ENCODE measurements at places on chromosomes 1 and 21. TPM values are rescaled to one million over a fixed set of nuclear protein-coding genes. Genes with fewer than 3 reads are reported as not detected.

The GJA8 gene
- not detected for polyA plus RNA-seq

DNA sequence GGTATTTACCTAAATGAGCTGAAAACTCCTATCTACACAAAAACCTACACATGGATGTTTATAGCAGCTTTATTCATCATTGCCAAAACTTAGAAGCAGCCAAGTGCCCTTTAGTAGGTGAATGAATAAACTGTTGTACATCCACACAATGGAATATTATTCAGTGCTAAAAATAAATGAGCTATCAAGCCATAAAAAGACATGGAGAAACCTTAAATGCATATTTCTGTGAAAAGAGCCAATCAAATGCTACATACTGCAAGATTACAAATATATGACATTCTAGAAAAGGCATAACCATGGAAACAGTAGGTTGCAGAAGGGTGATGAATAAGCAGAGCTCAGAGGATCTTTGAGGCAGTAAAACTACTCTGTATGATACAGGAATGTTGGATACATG lies 23.3 kb downstream of the ABCB10 start:
- no peaks in the 10 kb centered on the region for H3K4me1 ChIP-seq
- DNase-seq = no peak
- H3K27me3 ChIP-seq = no peaks in the 10 kb centered on the region
- H3K36me3 ChIP-seq = peaks cover 35% of the 10 kb centered on the region
- no peak overlapping the region for H3K4me3 ChIP-seq
- H3K27ac ChIP-seq = no peak overlapping the region

The HEYL gene
- polyA plus RNA-seq = not detected

- peak overlapping the region; percentile 38 for H3K4me3 ChIP-seq
- H3K27me3 ChIP-seq = no peaks in the 10 kb centered on the region
- peak; percentile 87 for DNase-seq
- no peaks in the 10 kb centered on the region for H3K4me1 ChIP-seq
- no peaks in the 10 kb centered on the region for H3K36me3 ChIP-seq
These were observed 375.7 kb upstream of the CAMK1G start for GRCh38 chr1:209207701-209208286.

The SPRR2G gene
- polyA plus RNA-seq = not detected

DNA sequence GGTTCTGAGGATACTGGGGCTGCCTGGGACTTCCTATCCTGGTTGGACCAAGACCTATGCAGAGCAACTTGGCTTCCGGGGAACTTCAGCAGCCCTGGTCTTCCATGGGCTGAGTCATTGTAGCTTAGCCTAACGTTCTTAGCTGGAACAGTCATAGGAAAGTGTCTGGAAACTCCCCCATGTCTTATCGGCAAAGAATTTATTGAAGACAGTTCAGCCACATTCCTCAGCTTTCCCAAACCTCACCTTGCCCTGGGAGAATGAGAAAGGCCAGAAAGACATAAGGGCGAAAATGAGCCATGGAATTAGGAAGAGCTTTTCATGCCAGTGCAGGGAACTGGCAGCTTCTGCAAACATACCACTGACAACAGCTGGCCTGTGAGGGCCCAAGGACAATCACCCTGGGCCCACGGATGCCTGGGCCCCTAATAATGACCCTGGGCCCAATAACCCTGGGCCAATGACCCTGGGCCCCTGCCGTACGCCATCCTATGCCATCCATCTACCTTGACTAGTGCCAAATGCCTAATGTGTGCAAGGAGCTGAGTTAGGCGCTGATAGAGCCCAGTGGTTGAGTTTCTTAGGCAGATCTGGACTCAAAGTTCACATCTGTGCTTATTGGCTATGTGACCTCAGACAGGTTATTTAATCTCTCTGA lies 114.4 kb upstream of the GADD45A start:
- H3K4me3 ChIP-seq = no peak overlapping the region
- no peak for DNase-seq
- peaks cover 14% of the 10 kb centered on the region for H3K4me1 ChIP-seq

DNA sequence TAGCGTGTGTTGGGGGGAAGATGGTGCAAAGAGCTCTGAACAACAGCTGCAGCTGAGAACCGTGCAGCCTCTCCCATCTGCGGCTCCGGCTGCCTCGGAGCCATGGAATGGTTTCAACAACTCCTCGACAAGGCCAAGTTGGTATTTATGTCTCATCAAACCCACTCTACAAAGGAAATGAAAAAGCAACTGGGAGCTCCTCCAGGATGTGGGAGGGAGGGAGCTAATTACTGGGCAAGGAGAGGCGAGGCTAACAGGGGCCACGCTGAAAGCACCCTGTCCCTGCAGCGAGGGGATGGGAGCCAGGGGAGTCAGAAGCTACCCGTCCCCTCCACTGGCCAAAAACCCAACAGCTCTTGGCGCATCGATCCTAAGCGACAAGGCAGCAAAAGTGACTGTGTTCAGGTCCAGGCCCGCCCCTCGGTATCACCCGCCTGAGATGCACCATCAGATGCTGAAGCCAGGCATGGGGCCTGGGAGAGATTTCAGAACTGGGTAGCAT lies 63.1 kb downstream of the ACOT7 start:
- no peak for DNase-seq
- no peaks in the 10 kb centered on the region for H3K36me3 ChIP-seq
- no peak overlapping the region for H3K27ac ChIP-seq
- H3K27me3 ChIP-seq = no peaks in the 10 kb centered on the region

DNA sequence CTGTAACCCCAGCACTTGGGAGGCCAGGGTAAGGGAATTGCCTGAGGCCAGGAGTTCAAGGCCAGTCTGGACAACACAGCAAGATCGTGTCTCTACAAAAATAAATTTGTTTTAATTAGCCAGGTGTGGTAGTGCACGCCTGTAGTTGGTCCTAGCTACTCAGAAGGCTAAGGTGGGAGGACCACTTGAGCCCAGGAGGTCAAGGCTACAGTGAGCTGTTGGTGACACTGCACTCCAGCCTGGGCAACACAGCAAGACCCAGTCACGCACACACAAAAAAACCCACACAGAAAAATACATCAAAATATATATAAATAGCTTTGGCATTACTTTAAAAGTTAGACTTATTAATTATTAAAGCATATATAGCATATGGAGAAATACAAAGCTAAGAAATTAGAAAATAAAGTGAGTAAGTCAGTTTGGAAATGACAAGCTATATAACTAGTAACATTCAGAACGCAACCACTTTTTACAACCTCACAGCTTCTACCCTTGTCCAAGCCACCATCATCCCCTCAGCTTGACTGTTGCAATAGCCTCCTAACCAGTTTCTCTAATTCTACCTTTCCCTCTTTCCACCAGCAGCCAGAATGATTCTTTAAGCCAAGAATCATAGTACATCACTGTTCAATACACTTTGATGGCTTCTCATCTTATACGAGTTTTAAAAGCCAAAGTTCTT lies 14.5 kb downstream of the PIK3R3 start:
- DNase-seq = no peak
- H3K27ac ChIP-seq = no peak overlapping the region
- no peak overlapping the region for H3K4me3 ChIP-seq
- H3K4me1 ChIP-seq = no peaks in the 10 kb centered on the region

DNA sequence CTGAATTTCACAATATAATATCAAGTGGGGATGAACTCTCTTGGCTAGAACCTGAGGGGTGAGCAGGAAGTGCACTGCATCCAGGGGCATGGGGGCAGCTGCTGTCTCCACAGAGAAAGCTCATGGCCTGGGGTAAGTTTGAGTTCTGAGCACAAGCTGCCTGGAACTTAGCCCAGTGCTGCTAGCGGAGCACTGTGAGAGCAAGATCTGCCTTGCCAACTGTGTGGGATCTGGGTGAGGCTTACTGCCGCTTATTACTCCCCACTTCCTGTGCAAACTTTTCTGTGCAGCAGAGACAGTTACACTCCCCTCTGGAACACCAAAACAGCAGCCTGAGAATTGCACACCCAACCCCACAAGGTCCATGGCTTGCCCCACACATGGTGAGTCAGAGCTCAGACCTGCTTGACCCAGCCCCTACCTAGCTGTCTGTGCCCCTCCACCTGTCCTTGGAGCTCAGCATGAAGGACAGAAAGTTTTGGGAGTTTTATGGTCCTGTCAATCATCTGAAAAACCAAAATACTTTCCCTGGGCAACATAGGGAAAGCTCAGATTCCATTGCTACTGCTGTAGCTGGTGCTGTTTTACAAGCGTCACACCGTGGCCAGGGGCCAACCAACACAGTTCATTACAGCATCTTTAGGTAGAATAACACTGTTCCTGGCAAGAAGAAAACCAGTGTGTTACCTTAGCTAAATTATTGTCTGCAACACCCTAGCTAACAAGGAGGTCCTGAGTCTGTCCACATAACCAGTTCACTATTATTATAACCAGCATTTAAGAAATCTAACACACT lies 762.1 kb upstream of the NEGR1 start:
- no peak overlapping the region for H3K27ac ChIP-seq
- DNase-seq = no peak
- H3K36me3 ChIP-seq = no peaks in the 10 kb centered on the region
- H3K4me3 ChIP-seq = no peak overlapping the region
- no peaks in the 10 kb centered on the region for H3K4me1 ChIP-seq

The SSU72 gene
- 104 TPM for polyA plus RNA-seq

The GON4L gene
- polyA plus RNA-seq = 24.6 TPM

GRCh38 chr1:46503421-46503820 lies 13.8 kb downstream of the DMBX1 start:
- H3K36me3 ChIP-seq = no peaks in the 10 kb centered on the region
- H3K27me3 ChIP-seq = no peaks in the 10 kb centered on the region
- DNase-seq = no peak
- no peak overlapping the region for H3K4me3 ChIP-seq
- no peak overlapping the region for H3K27ac ChIP-seq

The ALX3 gene
- polyA plus RNA-seq = not detected

The SMCP gene
- polyA plus RNA-seq = not detected

The DDR2 gene
- 55.4 TPM for polyA plus RNA-seq

The WNT3A gene
- not detected for polyA plus RNA-seq

- no peaks in the 10 kb centered on the region for H3K4me1 ChIP-seq
- no peaks in the 10 kb centered on the region for H3K27me3 ChIP-seq
- DNase-seq = no peak
- H3K4me3 ChIP-seq = no peak overlapping the region
These were observed 56.0 kb downstream of the TBCE start for GRCh38 chr1:235423214-235423652.

DNA sequence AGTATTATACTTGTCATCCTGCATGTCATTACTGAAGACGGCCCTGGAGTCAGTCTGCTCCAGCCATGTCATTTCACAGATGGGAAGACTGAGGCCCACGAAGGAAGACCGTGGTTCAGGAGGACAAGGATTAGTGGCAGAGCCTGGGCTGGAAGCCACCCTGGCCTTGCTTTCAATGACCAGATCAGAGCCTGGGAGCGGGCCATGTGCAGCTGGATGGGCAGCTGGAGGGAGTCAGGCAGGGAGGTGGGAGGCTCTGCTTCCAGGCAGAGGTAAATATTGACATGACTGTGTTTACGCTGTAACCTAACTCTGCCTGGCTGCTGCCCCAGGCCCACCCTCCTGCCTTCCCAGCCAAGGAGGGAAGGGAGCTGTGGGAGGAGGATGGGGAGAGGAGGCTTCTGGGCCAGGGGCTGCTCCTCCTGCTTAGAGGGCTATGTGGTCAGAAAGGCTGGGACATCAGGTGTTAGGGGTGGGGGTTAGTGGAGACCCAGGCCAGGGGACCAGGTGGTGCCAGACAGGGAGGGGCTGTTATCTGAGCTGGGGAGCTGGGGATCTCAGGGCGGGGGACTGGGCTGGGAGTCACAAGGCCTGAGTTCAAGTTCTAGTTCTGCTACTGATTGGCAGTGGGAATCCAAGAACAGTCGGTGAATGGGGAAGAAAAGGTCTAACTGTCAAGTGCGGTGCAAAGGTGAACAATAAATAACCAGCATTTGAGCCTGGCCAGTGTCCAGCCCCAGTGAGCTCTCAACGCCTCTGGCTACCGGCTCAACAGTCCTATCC lies 48.5 kb upstream of the ECE1 start:
- H3K4me1 ChIP-seq = peaks cover 22% of the 10 kb centered on the region
- peak overlapping the region; percentile 75 for H3K27ac ChIP-seq
- DNase-seq = no peak
- no peaks in the 10 kb centered on the region for H3K27me3 ChIP-seq
- no peak overlapping the region for H3K4me3 ChIP-seq
- no peaks in the 10 kb centered on the region for H3K36me3 ChIP-seq

Measured in SK-N-SH (cell line).